Hindlimb muscle (tissue), 1 donor: ENCODE measurements at places on chromosomes 1 and 21.

- DNase-seq = no peak
Observed at GRCh38 chr21:25885405-25885804, 150.6 kb downstream of the GABPA start.

DNA sequence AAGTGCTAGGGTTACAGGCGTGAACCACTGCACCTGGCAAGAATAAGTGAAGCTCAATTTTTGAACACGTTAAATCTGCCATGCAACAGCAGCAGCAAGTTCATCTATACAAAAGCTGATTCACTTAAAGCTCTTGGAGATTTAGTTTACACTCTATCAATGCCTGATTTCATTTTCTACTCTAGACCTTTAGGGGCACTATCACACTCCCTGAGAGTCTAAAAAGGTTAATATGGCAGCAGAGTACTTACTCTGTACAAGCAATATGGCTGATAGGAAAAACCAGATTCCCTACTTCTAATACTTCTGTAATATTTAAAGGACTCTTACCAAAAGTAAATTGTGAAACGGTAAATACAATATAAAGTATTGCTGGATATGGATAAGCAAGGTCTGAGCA, 4.8 kb downstream of the RBM34 start:
- DNase-seq = no peak

DNA sequence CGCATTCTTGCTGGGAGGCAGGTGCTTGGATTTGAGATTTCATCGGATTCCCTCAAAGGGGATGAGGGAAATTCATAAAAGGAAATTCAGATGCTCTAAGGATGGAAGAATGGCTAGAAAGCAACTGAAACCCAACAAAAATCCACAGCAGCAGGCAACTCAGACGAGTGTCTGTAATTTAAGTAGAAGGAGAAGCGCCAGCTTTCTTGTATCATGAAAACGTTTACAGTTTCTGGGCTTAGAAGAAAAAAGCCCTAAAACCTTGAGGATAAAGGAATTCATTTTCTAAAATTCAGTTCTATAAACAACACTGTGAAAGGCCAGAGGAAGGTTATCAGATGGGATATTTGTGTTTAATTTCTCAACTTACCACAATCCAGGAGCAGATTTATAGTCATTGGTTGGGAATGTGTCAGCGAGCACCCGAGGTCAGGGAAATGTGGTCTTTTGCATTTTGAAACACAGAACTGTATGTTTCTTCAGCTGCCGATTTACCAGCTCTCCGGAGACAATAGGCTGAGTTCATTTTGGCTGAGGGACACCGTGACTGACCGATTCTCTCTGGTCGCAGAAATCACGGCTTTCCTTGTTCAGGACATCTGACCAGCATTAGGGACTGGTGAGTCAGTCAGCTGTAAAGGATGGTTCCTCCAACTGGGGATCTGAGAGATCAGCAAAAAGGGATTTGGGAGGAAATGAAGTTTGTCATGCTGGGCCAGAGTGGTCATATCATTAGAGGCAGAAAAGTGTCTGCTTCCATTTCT, 111.6 kb upstream of the ERRFI1 start:
- peak; percentile 68 for DNase-seq

DNA sequence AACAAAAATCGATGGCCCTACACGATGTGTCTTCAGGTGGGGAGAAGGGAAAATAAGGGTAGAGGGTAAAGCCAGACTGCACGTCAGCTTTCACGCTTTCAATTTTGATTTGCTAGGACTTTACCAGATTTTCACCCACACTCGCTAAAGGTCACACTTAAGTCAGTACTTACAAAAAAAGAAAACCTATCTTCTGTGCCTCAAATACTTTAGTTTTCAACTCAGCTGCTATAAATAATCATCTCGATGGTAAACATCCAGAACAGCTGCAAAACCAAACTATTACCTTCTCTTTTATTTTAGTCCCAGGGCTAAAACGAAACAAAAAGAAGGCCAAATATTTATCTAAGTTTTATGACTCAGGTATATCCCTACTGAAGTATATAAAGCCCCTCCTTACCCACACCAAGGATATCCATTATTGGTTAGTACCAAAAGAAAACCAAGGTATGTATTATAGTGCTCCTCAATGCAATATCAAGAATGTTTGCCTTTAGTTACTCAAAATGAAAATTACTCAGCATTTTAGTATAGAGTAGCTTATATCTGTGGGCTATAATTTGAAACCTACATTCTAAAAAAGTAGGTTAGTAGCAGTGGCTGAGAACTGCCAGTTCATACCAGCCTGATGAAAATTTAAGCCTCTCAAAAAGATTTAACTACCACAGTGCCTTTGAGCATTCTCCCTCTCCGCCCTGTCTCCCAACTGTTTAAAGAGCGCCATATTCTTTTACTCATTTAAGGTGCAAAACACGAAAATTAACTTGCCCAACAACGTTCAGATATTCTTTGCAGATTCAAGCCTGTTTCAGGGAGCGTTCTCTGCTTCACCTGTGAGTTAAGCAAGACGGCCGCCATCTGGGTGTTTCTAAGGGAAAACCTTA, 1.5 kb downstream of the CSDE1 start:
- DNase-seq = no peak

DNA sequence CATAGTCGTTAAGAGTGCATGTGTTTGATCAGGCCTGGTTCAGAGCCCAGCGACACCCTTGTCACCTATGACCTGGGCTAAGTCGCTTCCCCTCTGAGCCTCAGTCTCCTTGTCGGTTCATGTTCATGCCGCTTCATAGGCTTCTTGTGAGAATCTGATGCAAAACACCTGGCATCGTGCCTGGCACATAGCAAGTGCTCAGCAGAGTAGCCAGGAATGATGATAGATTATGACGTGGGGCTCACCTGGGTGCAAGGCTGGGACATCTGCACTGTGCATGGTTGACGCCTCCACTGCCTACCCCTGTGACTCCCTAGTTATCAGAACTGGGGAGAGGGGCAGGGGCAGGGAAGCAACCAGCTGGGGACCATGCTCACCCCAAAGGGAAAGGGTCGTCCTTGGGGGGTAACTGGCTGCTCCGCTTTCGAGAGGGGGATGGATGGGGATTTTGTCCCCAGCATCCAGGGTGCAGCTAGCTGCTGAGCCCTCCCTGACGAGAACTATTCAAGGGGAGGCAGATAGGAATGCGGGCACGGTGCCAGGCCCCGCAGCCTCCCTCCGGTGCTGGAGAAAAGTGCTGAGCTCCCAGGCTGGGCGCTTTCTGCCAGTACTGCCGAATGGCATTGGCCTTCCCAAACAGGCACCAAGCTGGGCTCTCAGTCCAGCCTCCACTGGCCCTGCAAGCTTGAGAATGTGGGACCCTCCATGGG, 9.3 kb downstream of the EFHD2 start:
- no peak for DNase-seq
